ENCODE measurements at places on chromosomes 1 and 21. TPM values are rescaled to one million over a fixed set of nuclear protein-coding genes. Genes with fewer than 3 reads are reported as not detected.

- no peak for DNase-seq
These were observed 26.9 kb downstream of the CDK18 start for GRCh38 chr1:205531191-205532025.

Gene LUZP1
- 33.5 TPM for polyA plus RNA-seq

DNA sequence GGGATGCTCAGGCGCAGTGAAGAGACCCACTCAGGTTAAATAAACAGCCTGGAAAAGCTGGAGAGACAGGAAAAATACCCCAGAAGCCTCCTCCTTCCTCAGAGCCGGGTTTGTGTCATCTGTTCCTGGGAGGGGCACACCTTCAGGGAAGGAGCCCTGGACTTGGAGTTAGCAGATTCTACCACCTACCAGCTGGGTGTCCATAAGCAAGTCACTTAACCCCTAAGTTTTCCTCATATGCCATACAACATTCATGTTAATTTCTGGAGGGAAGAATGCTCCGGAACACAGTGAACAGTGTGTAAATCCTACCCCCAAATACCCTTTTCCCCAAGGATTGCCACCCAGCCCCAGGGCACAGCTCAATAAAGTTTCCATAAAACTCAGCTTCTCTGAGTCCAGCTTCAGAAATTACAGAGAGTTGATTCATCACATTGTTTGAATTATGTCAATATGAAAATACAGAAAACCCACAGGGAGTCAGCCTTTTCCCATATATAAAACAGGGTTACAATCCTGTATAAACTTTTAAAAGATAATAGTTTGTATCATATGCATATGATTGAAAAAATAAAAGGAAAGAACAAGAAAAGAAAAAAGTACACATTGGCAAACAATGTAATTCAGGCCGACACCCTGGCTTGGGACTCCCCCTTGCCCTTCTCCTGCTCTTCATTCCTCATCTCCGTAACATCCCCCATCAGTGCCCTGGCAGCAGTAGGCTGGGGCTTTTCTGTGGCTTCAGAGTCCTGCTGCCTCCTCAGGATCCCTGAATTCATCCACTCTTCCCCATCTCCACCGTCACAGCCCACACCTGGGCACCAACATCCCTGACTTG, 291.8 kb upstream of the USP24 start:
- no peak for DNase-seq

DNA sequence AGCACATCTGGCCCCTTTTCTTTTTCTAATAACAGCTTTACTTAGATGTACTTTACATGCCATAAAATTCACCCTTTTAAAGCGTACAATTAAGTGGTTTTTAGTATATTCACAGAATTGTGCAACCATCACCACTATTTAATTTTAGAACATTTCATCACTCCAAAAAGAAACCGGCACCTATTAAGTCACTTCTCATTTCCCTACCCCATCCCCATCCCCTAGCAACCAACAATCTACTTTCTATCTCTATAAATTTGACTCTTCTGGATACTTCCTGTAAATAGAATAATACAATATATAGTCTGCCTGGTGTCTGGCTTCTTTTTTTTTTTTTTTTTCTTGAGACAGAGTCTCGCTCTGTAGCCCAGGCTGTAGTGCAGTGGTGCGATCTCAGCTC, 59.5 kb upstream of the ENAH start:
- DNase-seq = no peak

Gene LCE6A
- polyA plus RNA-seq = not detected

Gene PLD5
- polyA plus RNA-seq = 0.70 TPM

DNA sequence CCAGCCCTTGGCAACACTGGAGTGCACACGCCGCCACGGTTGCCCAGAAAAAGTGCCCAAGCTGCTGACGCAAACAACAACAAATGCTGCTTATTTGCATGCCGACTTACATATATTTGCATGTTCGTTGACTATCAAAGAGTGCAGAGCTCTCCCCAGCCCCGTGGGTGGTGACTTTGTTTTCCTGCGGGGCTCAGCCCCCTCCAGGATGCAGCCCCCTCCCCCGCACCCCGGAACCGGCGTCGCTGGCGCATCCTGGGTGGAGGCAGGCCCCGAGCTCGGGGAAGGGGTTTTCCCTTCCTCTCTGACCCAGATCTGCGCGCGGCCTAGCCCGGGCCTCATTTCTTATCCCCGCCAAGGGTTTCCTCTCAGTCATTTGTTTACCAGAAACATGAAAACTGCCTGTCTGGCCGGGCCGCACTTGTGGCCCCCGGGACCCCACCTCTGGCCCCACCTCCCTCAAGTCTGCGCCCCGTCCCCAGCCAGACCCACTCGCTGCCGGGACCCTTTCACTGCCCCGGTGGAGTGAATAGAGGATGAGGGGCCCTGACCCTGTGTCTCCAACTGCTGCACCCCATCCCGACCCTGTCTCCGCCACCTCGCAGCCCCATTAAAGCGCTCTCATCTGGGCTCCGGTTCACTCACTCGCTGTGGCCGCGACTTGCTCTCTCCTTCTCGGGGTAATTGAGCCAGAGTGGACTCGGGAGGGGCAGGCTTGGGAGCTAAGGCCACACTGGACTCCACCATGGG, 5.5 kb downstream of the TNFRSF25 start:
- no peak for DNase-seq

Gene LENEP
- polyA plus RNA-seq = 1.6 TPM

Gene TMEM269
- 1.1 TPM for polyA plus RNA-seq

Gene LRRIQ3
- 2.8 TPM for polyA plus RNA-seq

DNA sequence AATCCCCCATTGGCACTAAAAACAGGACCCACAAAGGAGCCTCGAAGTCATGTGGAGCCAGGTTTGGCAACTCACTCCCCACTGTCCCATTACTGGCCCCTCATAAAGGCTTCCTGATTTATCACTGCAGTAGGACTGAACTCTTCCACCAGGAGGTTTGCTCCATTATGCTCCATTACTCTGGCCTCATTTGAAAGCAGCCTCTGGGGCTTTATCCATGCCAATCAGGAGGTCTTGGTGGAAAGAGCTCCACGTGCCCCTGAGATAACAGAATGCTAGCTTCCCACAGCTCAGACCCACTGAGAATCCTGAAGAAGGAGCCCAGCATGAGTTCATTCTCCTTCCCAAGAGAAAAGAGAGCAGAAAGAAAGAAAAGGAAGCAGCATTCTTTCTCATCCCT, 76.4 kb downstream of the HIVEP3 start:
- DNase-seq = no peak

Gene IGSF21
- 0.26 TPM for polyA plus RNA-seq

GRCh38 chr1:56331207-56331891, 248.0 kb downstream of the PLPP3 start:
- DNase-seq = no peak

Gene RHOU
- 17.6 TPM for polyA plus RNA-seq

Gene BNIPL
- polyA plus RNA-seq = 1.6 TPM

Gene SPRR3
- not detected for polyA plus RNA-seq

- DNase-seq = no peak
These were observed 266.6 kb upstream of the SGIP1 start for GRCh38 chr1:66267201-66267940.

GRCh38 chr1:154860156-154860870, 9.8 kb downstream of the KCNN3 start:
- DNase-seq = no peak

Gene SPOCD1
- polyA plus RNA-seq = 0.39 TPM

DNA sequence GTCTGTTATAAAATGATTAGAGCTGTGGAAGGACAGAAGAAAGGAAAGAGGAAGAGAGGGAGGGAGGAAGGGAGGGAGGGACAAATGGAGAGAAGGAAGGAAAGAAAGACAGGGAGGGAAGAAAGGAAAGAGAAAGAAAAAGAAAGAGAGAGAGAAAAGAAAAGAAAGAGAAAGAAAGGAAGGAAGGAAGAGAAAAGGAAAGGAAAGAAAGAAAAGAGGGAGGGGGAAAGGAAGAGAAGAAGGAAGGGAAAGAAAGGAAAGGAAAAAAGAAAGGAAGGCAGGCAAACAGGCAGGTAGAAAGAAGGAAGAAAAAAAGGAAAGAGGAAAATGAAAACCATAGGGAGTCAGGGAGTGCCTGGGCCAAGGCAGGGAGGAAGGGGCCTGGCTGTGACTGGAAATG, 14.5 kb upstream of the BACE2 start:
- no peak for DNase-seq

GRCh38 chr1:243294723-243295121, 38.9 kb downstream of the SDCCAG8 start:
- no peak for DNase-seq

- DNase-seq = no peak
These were observed 90.5 kb downstream of the CD247 start for GRCh38 chr1:167427848-167428247.

DNA sequence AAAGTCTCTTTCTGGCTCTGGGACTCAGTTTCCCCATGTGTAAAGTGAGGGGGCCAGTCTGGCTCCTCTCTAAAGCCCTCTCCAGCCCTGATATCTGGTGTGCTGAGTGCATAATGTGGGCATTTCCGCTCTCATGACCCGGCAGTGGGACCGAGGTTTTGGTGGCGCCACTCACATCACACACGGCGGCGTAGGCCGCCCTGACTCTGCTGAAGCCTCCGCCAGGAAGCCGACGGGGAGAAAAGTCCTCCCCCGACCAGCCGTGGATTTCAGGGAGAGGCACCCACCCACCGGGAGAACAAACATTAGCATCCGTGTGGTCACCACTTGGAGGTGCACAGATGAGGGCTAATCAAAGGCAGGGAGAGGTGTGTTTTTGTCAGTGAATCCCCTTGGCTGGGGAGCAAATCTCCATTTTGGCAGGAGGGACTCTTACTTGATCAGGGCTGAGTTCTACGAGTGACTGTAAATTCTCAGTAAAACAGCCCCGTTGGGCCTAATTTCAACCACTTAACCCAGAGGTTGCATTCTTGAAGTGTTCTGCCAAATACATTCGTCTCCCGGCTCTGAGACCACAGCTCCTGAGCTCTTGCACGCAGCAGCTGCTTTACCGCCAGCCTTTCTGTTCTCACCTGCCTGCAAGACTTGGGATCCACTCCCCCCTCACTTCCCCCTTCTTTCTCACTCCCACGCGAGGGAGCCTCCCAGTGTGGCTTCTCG, 118.2 kb downstream of the FOXD2 start:
- DNase-seq = no peak

DNA sequence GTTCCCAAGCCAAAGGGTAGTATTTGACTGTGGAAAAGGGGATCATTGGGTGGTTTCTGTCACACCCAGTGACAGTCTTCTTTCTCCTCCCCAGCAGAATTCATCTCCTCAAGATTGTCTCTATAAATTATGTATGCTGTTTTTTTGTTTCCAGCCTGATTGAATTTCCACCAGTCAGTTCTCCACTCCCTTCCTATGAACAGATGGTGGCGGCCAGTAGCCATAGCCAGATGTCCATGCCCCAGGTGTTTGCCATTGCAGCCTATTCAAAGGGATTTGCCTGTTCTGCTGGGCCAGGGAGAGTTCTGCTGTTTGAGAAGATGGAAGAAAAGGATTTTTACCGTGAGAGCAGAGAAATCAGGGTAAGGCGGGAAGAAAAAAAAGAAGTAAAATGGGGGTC, 12.9 kb downstream of the CFAP57 start:
- DNase-seq = no peak

DNA sequence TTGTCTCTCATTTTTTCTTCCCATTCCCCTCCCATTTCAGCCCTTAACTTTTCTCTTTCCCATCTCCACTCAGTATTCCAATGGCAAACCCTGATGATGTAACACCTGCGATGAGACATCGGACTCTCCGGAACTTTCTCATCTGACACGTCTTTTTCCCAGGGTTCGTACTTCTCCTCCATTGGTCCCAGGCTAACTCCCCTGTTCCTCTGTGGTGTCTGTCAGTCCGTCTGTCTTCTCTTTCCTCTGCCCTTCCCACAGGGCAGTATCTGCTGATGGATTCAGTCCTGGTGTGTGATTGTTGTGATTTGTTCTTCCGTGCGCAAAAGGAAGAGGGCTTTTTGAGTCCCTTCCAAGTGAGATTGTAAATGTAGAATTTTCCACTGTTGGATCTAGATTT, 27.7 kb downstream of the VANGL2 start:
- DNase-seq = no peak

Gene PEF1
- polyA plus RNA-seq = 75.8 TPM

GRCh38 chr1:53470155-53470554, 11.0 kb downstream of the DMRTB1 start:
- DNase-seq = peak; percentile 71

Gene CFAP107
- polyA plus RNA-seq = 0.99 TPM

DNA sequence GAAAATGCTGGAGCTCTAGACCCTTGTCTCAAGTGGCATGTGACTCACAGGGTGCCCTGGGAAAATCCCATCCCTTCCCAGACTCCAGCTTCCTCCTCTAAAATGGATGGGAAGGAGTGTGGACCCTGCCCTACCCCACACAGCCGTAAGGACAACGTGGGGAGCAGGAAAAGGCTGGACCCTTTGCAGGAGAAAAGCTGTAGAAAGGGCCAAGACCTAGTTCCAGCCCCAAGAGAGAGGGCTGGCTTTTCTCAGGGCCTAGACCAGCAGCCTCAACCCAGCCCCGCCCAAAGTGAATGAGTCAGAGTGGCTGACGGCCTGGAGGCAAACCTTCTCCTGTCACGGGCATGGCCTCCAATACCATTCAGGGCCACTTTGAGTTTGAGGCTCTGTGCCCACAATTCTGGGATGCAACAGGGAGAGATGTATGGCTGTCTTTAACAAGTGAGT, 1.1 kb downstream of the LAMB3 start:
- DNase-seq = no peak

Gene ADORA1
- polyA plus RNA-seq = 4.9 TPM

DNA sequence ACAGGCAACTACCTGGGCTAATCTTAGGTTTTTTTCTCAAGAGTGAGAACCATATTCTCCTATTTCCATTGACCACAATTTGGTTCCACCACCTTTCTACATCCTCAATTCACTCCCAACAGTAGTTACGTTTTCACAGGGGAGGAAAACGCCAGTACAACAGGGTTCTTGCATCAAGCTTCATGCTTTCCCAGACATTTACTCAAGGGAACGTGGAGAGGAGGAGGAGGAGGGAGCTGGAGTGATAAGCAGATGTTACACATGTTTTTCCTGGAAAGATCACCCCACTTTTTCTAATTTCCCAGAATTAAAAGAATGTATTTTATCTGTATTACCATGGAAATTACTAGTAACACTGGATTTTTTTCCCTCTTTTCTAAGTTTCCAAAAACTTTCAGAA, 58.3 kb downstream of the RGS5 start:
- DNase-seq = no peak

DNA sequence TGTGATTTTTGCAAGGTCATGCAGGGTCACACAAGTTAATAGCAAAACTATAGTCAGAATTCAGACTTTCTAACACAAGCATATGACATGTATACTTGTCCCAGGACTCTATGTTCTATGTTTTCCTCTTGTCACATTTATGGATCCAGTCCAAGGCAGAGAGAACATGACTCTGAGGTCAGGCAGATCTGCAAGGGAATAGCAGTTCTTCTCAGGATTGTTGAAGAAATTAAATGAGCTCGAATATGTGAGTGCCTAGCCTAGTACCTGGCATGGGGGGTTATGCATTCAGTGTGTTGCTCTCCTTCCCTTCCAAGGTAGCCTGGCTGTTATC, 9.5 kb upstream of the RPTN start:
- no peak for DNase-seq

Gene LCK
- 4.8 TPM for polyA plus RNA-seq

Gene PTPN14
- 45.4 TPM for polyA plus RNA-seq

DNA sequence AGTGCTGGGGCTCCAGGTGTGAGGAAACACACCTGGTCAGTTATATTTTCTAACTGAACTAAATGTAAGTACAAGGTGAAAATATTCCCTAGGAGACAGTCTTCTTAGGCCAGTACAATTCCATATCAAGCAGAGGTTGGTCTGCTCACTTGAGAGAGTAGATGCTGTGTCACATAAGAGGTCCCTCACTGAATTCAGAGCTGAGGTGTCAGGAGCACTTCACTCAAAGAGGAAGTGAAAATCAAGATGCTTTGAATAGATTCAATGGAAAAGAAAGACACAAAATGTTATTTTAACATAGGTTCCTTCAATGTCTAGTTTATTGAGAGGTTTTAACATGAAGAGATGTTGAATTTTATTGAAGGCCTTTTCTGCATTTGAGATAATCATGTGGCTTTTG, 4.3 kb upstream of the FCRL3 start:
- no peak for DNase-seq
